ENCODE measurements at places on chromosomes 5 and 9.

GRCh38 chr9:123871781-123872180 lies 58.1 kb downstream of the DENND1A start:
- DNase-seq: peak; percentile 88

DNA sequence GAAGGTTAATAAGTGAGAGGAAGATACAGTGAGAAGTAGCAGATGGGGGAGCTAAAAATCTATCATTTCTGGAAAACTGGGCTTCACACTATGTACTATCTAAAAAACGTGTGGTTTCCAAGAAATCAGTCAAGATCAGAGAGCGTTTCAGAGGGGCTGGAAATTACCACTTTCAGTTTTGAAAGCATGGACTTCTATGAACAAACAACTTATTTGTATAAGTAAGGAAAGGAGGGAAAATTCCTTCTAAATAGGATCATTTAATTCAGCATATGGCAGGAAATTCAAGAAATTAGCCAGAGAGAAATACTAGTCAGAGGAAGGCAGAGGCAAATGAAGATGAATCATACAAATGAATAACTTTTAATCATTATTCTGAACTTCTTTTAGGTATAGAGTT lies 11.3 kb downstream of the TNC start:
- no peak for DNase-seq

- DNase-seq: no peak
Measured at GRCh38 chr5:91166059-91166807, 216.9 kb downstream of the ARRDC3 start.

DNA sequence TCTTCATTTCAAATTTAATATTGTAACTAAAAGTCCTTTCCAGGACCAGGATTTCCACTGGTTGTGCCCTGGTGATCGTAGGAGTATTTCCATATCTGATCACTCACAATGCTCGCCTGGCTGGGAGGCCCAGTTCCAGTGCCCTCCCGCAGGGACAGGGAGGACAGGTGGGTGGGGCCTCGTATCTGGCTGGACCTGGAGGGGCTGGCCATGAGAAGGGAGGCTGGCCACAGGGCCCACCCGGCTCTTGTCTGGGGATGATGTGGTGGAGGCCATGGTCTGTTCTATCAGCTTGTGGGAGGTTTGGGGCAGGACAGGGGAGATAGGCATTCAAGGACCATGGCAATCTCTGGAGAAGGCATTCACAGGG lies 286.4 kb downstream of the GADD45G start:
- DNase-seq: no peak

GRCh38 chr5:135126688-135127438 lies 92.8 kb upstream of the PITX1 start:
- no peak for DNase-seq

GRCh38 chr5:73213566-73213998 lies 40.6 kb downstream of the TMEM174 start:
- peak; percentile 54 for DNase-seq

- no peak for DNase-seq
Measured at GRCh38 chr9:123686829-123687192, 243.1 kb downstream of the DENND1A start.

GRCh38 chr9:124180557-124180956 lies 77.2 kb upstream of the NEK6 start:
- DNase-seq: peak; percentile 32

DNA sequence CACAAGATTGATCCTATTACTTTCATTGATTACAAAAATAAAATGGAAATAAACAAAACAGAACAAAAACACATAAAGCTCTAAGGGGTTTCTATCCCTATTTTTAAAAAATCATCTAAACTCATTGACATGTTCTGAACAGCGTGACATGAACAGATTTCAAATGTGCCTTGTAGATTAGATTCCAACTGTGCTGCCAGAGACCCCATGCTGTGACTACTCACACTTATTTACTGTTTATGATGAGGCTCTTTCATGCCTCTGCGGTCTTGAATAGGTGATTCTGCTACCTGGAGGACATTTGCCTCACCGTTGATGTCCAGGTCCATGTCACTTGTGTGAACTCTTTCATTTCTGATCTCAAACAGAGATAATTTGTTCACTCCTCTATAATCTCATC lies 990.2 kb downstream of the CDH12 start:
- DNase-seq: no peak

- peak; percentile 93 for DNase-seq
Measured at GRCh38 chr9:136840877-136841645, 1.2 kb upstream of the AJM1 start.

DNA sequence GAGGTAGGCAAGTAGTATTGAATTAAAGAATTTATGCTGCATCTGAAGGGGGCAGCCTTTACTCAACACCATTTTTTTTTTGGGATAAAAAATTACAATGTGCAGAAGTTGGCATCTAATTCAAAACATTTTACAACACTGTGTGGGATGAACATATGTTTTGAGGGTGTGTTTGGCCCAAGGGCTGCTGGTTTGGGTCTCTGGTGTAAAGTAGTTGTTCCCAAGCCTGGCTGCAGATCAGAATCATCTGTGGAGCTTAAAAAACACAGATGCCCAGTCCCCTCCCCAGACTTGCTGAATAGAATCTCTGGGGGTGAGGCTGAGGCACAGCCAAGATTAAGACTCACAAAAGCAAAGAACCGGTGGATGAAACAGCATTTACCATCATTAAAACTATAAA lies 33.0 kb upstream of the PDZD2 start:
- no peak for DNase-seq

DNA sequence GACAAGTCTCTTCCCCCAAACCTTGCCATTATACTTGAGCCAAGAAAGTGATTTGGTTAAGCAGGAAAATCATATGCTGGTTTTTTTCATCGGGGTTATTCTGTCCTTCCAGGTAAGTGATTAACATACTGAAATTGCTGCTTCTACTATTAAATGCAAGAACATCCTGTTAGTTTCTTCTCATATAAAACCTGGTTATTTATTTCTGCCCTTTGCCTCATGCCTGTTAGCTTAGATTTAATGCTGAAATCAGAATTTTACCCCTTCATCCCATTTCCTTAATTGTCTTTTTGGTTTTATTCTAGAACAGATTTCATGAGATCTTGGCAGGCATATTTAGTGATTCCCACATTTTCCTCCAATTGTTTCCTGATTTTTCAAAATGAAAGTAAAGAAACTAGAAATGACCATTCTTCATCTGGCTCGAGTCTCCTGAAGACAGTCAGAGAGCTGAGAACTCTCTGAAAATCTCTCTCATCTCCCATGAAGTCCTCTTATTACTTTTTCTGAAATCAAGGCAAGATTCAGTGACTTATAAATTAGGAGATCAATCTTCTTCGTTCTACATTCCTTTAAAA lies 132.9 kb downstream of the NFIB start:
- DNase-seq: no peak

Measured in myocyte (in vitro differentiated cells).